CD4-positive, alpha-beta T cell treated with Interleukin-6 for 4 hours (primary cell): ENCODE measurements at places on chromosomes 2 and 18.
A peak's percentile ranks its signal among the peaks of the same experiment; 100 is the strongest.

GRCh38 chr2:129181963-129182362 is 797.5 kb upstream of the RAB6C start:
- DNase-seq = no peak

DNA sequence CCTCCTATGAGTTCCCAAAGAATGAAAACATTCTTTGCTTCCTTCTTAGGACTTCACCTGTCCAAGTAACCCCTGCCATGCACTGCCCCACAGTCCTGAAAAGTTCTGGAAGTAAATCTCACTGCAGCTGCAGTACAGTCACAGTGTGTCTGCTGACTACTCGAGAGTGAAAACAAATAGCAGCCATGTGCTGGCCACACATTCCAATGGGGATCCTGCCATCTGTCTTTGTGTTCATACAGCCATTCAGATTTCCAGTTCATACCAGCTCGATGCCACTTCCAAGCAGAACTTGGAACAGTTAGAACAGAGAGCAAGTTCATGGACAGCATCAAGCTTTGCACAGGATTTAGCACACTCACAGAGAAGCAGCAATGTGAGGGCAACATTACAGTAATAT is 629.9 kb upstream of the ACVR2A start:
- no peak for DNase-seq

GRCh38 chr18:55340998-55341397 is 247.0 kb downstream of the TCF4 start:
- no peak for DNase-seq

DNA sequence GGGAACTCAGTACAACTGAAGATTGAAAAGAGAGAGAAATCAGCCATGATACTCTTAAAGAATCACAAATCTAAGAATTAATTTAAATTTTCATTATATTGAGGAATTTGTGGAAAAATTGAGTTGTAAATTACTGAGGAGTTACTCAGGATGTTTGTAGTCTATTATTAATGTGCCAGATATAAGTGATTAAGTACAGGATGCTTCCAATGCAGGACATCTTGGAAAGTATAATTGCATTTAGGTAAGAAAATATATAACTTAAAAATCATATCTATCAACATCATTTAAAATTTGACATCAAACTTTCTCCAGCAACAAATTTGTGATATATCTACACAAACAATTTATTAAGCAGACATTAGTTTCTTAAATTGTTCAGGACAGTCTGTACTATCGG is 1.3 kb downstream of the CALCRL start:
- DNase-seq = no peak

- DNase-seq = no peak
Measured at GRCh38 chr2:118584877-118585276, 262.6 kb downstream of the EN1 start.

GRCh38 chr2:169977530-169977929 is 150.3 kb downstream of the UBR3 start:
- DNase-seq = no peak

- DNase-seq = no peak
Measured at GRCh38 chr2:45721150-45721549, 69.7 kb downstream of the PRKCE start.

- peak; percentile 53 for DNase-seq
Measured at GRCh38 chr18:23994361-23994902, 20.1 kb upstream of the TTC39C start.

DNA sequence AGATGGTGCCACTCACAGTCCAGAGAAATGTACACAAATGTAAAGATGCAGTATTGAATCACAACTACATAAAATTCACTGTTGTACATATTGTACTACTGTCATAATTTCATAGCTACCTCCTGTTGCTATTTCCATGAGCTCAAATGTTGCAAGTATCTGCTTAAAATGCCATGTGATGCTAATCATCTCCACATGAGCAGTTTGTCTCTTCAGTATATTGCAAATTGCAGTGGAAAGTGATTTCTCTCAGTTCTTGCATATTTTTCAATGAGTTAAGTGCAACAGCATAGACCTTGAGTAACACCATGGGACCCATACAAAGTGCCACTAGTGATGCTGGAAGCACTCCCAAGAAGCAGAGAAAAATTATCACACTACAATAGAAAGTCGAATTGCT is 51.9 kb downstream of the MAIP1 start:
- DNase-seq = no peak

DNA sequence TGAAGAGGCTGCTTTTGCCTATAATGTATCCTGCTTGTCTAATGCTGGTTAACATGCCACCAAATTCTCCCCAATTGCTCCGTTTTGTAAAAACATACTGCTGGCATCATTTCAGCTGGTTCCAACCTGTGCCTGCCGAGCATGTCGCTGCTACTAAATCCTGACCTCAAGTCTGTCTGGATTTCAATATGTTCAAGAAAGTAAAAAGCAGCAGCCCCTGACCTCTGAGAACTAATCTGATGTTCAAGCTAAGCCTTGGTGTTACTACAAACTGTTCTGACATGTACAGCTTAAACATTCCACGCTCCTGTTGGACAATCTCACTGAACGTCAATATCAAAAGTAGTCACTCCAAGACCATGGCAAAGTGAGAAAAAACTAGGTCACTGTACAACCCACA is 46.3 kb downstream of the SFT2D3 start:
- no peak for DNase-seq

DNA sequence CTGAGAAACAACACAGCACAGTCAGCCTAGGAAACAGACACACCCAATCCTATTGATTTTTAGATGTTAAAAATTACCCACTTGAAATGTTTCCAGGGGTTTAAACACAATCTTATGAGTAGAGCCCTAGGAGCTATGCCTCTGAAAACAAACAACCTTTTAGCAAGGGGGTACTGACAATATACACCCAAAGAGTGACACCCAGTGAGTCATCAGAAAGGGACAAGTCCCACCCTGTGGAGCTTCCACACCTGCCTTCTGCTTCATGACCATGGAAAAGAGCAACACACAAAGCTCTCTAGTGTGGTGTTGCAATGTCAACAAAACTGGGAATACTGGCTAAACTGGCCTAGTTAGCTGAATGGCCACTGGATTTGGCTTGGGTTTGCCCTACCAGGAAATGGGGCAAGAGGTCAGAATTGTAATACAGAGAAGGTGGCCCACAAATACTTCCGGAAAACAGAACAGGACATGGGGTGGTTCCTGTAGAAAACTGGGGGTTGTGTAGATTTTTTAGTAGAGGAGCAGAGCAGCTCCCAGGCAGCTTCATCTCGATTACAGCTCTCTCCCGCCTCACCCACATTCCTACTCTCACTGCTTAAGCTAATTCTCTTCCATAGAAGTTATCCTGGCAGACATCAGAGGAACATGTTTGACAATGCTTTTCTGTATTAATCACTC is 98.2 kb downstream of the GAREM1 start:
- DNase-seq = no peak

- no peak for DNase-seq
Measured at GRCh38 chr2:150346806-150347205, 140.7 kb downstream of the RND3 start.

- no peak for DNase-seq
Measured at GRCh38 chr2:200040831-200041230, 85.4 kb downstream of the MAIP1 start.

DNA sequence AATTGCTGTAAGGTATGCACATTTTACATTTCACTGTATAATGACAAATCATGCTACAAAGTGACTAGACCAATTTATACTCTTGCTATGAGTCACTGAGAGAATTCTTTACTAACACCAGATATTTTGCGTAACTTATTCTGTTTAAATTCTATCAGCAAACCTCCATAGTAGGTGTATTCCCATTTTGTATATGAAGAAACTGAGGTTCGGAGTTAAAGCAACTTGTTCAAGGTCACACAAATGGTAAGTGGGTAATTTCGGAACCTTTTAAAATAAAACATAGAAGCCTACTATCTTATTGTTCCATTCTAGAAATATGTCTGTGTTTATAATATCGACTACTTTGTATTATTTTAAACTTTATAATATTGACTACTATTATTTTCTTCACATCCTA is 15.9 kb upstream of the CPS1 start:
- DNase-seq = no peak

DNA sequence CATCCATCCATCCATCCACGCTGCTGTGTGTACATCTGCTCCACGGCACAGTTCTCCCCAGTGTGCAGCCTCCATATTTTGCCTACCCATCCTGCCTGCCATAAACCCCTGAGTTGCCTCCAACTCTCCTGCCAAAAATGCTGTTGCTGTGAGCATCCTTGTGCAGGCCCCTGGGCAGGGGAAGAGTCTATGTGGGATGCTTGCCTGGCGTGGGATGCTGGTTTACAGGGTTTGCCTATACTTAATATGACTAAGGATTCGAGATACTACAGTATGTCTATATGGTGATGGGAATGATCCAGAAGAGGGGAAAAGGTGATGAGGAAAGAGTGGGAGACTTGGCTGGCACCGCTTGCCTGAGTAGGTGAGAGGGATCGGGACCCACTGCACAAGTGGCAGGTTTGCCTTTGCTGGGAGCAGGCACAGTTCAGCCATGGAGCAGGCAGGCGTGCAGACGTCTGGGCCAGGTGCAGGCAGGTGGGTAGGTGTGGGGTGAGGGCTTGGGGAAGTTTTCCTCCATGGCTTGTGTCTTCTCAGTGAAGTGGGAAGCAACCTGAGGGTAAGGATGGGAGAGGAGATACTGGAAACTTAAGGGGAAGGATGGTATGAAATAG is 30.2 kb upstream of the FAHD2A start:
- DNase-seq = no peak

- DNase-seq = no peak
Measured at GRCh38 chr2:201911372-201911771, 105.0 kb downstream of the CDK15 start.

DNA sequence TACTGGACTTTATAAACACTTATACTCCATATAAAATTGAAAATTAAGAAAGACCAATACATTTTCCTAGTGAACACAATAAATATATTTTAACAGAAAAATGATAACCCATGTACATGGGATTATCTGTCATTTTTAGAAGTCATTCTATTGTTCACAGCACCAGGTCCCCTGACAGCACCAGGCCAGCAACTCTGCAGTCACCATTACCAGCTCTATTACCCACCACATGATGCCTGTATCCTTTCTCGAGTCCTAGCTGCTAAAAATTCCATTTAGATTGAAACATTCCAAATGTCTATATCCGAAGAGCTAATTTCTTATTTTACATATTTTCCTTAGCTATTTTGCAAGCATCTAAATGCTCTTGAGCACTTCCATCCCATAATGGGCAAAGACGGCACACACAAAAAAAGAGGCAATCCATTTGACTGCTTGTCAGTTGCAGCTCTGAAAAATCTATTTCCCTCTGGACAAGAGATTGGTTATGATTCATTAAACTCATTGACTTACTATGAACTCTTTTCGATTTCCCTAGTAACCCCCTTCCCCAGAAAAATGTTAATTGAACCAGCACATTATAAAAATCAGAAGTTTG is 336.9 kb downstream of the RIT2 start:
- DNase-seq = no peak

GRCh38 chr2:70888366-70888922 is 47.3 kb upstream of the ATP6V1B1 start:
- DNase-seq = no peak

DNA sequence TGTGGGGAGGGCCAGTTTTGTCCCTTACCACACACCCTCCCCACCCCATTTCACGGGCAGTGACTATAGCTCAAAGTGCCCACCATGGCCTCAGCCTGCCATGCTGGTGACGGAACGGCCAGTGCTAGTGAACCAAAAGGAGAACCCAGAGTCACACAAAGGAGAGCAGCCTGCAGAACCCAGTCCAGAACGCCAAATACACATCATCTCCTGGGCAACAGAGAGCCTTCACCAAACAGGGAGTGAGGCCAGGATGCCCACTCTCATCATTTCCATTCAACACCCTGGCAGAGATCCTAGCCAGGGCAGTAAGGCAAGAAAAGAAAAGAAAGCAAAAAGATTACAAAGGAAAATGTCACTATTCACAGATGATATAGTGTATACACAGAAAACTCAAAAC is 38.3 kb downstream of the HDAC4 start:
- no peak for DNase-seq

GRCh38 chr2:228801451-228801850 is 469.6 kb downstream of the PID1 start:
- no peak for DNase-seq

- no peak for DNase-seq
Measured at GRCh38 chr18:46891742-46892214, 25.5 kb downstream of the PIAS2 start.

- no peak for DNase-seq
Measured at GRCh38 chr18:62763101-62763521, 47.8 kb downstream of the PHLPP1 start.

GRCh38 chr2:101558740-101559525 is 84.0 kb upstream of the RFX8 start:
- no peak for DNase-seq

DNA sequence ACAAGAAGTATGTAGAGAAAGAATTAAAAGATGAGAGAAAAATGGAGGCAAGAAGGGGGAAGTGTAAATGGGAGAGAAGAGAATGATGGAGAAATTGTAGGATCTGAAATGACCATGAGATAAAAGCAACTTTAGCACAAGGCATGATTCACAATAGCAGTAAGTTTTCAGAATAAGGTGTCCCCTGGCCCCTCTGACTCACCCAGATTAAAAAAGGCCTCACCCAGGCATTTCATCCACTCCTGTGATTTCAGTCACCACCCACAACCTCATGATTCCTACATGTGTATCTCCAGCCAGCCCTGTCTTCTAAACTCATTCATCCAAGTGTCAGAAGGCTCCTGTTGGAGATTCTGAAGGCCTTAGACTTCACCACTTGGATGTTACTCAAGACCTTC is 56.6 kb downstream of the SP100 start:
- DNase-seq = peak; percentile 43

DNA sequence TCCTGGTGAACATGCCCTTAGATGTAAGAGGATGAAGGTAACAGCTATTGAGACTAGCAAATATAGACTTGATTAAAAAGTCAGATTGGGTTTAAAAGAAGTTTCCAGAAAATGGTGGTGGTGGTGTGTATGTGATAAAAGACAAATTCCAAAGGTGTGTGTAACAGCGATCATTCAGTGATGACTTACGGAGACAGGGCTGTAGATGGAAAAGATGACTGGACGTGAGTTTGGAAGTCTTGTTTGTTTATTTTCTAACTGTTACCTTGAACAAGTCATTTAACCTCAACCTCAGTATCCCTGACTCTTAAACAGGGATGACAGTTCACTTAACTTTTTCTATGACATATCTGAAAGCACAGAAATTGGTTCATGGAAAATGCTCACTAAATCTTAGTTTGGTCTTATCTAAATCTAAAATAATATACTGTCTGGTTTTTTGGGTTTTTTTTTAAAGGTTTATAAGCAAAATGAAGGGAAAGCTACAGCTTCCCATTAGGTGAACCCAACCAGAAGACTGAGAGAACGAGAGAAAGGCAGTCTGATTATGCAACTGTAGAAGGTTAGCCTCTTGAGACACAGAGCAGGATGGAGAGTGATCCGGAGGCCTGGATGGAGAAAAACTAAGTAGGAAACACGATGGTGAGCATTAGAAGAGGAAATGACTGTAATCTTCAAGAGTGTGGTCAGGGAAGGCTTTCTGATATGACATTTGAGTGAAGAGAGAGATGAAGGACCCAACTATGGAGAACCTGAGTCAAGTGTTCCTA is 71.9 kb downstream of the TCF4 start:
- no peak for DNase-seq

DNA sequence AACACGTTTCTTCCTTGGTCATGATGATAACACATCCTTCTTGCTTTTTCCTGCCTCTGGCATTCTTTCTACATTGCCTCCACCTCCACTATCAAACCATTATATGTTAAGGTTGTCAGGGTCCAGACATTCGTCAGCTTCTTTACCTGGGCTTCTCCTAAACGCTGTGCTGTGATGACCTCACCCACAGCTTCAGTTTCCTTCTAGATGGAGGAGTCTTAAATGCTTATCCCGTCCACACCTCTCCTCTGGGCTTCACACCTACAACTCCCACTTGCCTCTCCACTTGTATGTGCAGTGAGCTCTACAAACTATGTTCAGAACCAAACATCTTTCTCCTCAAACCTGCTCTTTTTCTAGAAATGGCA is 666 bp upstream of the STAT1 start:
- peak; percentile 20 for DNase-seq
